ENCODE measurements at places on chromosomes 1 and 21. TPM values are rescaled to one million over a fixed set of nuclear protein-coding genes. Genes with fewer than 3 reads are reported as not detected.

Gene EFCAB14
- polyA plus RNA-seq, result 114 TPM

Gene ZYG11A
- polyA plus RNA-seq, result not detected

Gene AMY1A
- not detected for polyA plus RNA-seq

Gene SLC35F3
- not detected for polyA plus RNA-seq

Gene KLF17
- polyA plus RNA-seq, result not detected

Gene GBP5
- 4.1 TPM for polyA plus RNA-seq

Gene TRIM62
- 5.1 TPM for polyA plus RNA-seq

Gene TMEM82
- polyA plus RNA-seq, result not detected

Gene SPRR1A
- polyA plus RNA-seq, result not detected
